ENCODE measurements at places on chromosomes 7 and 10.

- DNase-seq: no peak
These were observed 7.9 kb downstream of the FAM13C start for GRCh38 chr10:59354434-59354833.

DNA sequence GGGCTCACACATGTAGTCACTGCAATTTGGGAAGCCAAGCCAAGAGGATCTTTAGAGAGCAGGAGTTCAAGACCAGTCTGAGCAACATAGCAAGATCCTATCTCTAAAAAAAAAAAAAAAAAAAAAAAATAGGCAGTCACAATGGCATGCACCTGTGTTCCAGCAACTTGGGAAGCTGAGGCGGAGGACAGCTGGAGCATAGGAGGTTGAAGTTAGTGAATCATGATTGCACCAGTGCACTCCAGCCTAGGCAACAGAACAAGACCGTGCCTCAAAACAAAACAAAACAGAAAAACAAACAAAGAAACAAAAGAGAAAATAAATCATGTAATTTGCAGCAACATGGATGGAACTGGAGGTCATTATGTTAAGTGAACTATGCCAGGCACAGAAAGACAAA is 33.6 kb upstream of the BICC1 start:
- no peak for DNase-seq

GRCh38 chr7:139192014-139192706 is 38.9 kb upstream of the UBN2 start:
- DNase-seq: no peak

- DNase-seq: no peak
These were observed 102.9 kb downstream of the FAM204A start for GRCh38 chr10:118239236-118239630.

- no peak for DNase-seq
These were observed 987 bp downstream of the INA start for GRCh38 chr10:103277713-103278536.

- DNase-seq: no peak
These were observed 1.3 kb upstream of the ATXN7L1 start for GRCh38 chr7:105877736-105878135.

- peak; percentile 49 for DNase-seq
These were observed 6.5 kb upstream of the C10orf105 start for GRCh38 chr10:71725998-71726579.

GRCh38 chr10:77633376-77633775 is 4.2 kb downstream of the KCNMA1 start:
- no peak for DNase-seq

DNA sequence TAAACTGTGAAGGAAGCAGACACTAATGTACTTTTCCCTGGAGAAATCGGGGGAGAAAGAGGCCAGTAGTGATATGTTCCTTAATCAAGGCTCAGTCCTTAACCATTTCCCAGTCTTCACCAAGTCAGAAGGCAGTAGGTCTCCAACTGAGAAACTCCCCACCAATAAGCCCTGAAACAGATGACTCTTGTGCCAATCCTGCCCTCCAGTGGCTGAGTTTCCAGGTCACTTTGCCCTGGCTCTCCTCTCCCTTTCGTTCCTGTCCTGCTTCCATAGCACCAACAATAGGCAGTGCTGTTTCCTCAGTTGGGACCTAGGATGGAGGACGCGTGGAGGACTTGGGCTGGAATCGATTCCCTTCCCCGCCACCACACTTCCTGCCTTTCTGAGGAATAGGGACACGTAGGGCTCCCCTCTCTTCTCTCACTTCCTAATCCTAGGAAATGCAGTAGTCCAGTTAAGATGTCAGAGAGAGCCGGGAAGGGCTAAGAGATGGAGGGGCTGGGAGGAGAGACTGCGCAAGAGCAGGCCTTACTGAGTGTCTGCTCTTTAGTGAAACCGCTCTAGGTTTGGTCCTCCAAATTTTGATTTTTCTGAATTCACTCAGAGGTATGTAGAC is 23.4 kb downstream of the ATOH7 start:
- peak; percentile 73 for DNase-seq

DNA sequence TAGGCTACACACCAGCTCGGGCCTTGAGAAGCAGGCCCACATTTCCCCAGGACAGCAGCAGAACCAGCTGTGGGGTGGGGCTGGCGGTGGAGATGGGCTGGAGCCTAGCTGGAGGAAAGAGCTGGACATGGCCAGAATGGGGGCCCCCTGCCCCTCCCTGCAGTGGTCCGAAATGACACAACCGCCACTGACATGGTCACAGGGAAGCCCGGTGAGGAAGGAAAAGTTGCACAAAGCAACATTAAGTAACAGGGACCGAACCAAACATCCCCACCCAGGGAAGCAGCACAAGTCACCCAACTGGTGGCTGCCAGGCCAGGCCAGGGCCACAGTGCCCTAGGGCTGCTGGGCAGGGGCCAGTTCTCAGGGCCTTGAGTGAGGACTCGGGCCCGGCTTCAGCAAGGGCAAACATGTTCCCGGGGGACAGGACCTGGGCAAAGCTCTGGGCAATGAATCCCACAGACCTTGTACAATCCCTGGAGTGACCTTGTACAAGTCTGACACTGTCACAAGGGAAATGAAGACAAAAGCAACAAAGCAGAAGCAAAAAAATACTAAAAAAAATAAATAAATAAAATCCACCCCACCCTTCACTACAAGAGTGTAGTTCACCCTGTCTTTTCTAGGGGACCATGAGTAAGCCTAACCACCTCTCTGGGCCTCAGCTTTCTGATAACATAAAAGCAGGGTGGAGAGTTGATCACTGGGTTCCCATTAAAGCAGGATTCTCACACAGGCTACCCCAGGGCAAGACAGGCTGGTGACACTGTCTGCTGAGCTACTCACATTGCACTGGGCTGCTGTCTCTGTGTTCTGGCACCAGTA is 33.0 kb downstream of the PSAP start:
- no peak for DNase-seq

DNA sequence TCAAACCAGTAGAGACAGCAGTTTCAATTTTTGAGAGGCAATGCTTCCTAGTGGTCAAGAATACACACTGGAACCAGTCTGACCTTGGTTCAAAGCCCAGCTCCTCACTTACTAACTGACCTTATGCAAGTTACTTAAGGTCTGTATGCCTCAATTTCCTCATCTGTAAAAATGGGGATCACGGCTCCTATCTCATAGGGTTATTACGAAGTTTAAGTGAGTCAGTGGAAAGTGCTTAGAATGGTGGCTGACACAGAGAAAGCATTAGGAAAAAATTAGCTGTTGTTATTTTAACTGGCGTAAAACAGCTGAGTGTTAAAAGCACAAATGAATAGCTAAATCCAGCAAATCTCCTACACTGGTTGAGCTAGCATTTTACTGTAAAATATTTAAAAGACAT is 162.4 kb upstream of the LAMB4 start:
- DNase-seq: no peak

GRCh38 chr7:64463636-64464375 is 99.1 kb downstream of the ZNF680 start:
- DNase-seq: no peak

DNA sequence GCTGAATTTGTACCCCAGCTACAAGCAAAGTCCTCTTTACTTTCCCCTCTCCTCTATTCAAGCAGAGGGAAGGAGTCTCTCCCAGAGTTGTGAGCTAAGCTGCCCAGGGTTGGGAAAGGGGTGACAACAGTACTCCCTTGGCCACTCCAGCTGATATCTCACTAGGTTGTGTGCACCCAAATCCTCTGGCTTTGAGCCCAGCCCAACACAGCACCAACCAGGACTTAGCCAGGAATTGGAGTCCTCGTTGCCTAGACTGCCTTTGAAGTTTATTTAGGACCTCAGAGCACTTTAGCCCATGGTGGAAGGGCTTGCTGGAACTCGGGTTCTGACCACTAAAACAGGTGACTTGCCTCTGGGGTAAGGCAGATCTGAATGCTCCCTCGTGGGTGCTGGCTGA is 35.7 kb upstream of the DYNC1I1 start:
- DNase-seq: no peak

GRCh38 chr10:33301097-33301789 is 33.2 kb downstream of the NRP1 start:
- no peak for DNase-seq

DNA sequence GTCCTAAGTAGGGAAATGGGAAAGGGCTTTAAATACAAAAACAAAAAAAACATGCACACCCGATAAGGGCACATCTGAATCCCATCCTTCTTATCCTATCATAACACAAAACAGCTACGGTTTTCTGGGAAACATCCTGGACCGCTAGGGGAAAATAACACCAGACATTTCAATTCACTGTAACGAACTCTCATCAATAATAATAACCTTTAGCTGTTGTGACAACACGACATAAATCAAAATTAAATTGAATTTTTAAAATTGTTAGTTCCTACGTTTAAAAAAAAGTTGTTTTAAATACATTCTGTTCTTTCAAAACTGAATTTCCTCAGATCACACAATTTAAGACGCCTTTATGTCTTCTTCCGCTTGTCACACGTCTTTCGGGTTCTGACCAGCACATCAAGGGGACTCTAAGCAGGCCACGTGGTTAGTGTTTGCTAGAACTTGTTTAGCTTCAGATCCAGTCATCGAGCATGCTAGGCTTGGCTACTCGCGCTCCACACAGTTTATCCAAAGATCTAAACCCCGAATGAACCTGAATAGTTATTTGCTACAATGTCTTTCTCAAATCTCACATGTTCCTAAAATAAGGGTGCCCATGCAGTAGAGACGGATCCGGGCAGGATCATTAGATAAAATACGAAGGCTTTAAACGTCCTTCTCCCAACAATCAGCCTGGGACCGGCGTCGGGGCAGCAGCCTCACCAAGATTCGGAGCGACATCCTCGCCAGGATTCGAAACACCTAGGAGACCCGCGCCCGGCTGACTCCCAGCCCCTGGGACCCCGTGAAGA is 839 bp downstream of the IKZF5 start:
- no peak for DNase-seq

GRCh38 chr7:137354396-137354795 is 10.9 kb upstream of the PTN start:
- no peak for DNase-seq

- DNase-seq: no peak
These were observed 14.2 kb downstream of the RAB18 start for GRCh38 chr10:27518261-27518660.

DNA sequence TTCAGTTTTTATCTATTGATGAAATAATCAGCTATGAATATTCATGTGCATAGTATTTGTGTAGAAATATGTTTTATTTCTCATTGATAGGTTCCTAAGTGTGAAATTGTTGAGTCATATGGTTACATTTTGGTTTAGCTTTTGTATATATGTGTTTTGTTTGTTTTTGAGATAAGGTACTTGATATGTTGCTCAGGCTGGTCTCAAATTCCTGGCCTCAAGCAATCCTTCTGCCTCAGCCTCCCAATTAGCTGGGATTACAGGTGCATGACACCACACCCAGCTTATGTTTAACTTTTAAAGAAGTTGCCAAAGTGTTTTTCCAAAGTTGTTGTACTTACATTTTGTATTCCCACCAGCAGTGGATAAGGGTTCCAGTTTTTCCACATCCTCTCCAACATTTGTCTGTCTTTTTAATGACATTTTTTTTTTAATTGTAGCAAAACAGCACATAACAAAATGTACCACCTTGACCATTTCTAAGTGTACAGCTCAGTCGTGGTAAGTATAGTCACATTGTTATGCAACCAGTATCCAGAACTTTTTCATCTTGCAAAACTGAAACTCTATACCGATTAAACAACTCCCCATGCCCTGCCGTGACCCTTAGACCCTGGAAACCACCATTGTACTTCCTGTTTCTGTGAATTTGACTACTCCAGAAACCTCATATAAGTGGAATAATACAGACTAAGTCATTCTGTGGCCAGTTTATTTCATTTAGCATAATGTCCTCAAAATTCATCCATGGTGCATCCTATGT is 12.6 kb upstream of the UBE2D1 start:
- no peak for DNase-seq

GRCh38 chr10:120381931-120382330 is 75.1 kb upstream of the PLPP4 start:
- DNase-seq: no peak

- no peak for DNase-seq
These were observed 239.6 kb downstream of the SKAP2 start for GRCh38 chr7:26624839-26625238.

- no peak for DNase-seq
These were observed 38.8 kb downstream of the TMEM270 start for GRCh38 chr7:73899731-73900142.

- DNase-seq: no peak
These were observed 493.5 kb downstream of the DNAJB6 start for GRCh38 chr7:157830331-157830730.

- peak; percentile 22 for DNase-seq
These were observed 229.0 kb downstream of the PRPF18 start for GRCh38 chr10:13815756-13816155.

DNA sequence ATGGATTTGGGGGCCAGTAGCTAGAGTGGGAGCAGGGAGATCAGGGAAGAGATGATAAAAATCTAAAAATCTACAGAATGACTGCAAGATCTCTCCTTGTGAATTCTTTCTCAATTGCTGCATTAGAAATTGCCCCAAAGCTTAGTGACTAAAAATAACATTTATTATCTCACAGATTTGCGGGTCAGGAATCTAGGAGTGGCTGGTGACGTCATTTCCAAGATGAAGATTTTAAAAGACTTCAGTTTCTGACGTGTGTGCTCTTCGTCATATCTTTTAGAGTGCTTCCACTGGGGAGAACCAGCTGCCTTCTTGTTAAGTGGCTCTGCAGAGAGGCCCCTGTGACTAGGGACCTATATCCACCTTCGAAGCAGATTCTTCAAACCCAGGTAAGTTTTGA is 112.6 kb downstream of the DGKI start:
- no peak for DNase-seq

GRCh38 chr7:103343758-103344452 is 662 bp downstream of the DNAJC2 start:
- no peak for DNase-seq

GRCh38 chr7:73613954-73614735 is 10.2 kb downstream of the MLXIPL start:
- no peak for DNase-seq

DNA sequence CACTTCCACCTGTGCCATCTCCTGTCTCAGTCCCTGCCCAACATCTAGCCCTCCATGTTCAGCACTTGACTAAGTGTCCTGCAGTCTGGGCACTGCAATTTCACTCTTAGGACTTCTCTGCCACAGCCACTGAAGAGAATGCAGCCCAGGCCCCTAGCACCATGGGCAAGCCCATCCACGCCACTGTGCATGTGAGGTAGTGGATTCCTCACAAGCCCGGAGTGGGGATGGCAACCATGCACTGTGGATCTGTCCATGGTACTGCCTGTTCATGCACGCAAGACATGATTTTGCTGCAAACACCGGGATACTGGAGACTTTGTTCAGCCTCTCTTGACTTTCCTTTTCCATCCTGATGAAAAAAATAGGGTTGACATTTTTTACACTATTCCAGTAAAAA is 12.3 kb downstream of the DDC start:
- DNase-seq: no peak

Measured in HTR-8/SVneo (cell line).